Right renal pelvis (tissue), 4 donors: ENCODE measurements at places on chromosomes 2 and 18. TPM values are rescaled to one million over a fixed set of nuclear protein-coding genes. Genes with fewer than 3 reads are reported as not detected.

The KCNK3 gene
- polyA plus RNA-seq = 1.9 TPM

The KIF5C gene
- 4.2 TPM for polyA plus RNA-seq

DNA sequence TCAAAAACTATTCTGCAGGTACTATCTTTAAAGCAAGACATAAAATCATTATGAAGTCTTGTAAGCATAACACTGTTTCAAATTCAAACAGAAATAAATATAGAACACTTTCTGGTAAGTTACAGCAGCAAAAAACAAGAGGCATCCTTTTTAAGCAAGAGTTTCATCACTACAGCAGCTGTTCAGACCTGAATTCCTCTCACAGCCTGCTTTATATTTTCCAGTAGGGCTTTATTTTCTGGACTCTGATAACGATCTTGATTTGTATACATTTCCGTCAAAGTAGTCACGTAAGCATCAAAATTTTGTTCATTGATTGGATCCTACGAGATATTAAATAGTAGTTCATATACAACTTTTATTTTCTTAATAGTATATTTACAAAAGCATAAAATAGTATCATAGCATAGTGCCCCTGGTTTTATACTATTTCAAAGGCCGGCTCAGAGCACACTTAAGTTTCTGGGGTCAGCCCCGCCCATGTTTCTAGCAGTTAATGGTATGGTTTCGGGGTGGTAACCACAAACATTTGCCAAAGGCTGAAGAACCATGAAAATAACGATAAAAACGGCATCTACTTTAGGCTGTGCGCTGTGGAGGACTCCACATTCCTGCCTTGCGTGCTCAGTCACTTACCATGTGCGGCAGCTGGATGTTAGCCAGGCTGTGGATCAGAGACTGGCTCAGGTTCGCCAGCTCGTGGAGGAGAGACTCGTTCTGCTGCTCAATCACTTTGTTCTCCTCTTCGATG, 47.5 kb upstream of the PXDN start:
- DNase-seq = no peak

DNA sequence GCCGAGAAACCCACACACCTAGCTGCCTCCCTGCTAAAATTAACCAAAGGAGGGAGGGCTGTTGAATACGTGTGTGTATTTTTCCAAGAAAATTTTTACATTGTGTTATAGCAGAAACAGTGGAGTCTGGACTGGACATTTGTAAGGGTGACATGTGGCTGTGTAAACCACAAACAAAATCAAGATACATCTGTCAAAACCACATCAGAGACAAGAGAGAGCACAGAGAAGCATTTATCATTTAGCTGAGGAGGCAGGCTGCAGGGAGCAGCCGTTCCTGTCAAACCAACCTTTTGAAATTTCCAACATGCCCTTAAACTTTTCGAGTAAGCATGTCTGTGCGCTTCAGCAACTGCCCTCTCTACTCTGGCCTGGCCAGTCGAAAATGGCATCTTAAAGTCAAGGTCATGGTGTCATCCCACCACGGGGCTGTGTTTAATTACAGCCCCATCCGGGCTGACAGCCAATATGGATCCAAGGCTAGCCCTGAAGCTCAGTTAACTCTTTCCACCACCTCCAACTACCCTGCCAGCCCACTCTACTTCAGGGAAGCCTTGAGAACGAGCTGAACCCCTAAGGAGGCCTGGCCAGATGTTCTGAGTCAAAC, 8.4 kb downstream of the BCL11A start:
- DNase-seq = no peak

GRCh38 chr18:57051657-57052044, 95.2 kb upstream of the BOD1L2 start:
- no peak for DNase-seq

The ENOSF1 gene
- polyA plus RNA-seq = 70.0 TPM

- no peak for DNase-seq
Observed at GRCh38 chr18:13619505-13620205, 106.7 kb downstream of the FAM210A start.

GRCh38 chr2:113211226-113212105, 37.7 kb downstream of the PSD4 start:
- DNase-seq = no peak

- DNase-seq = no peak
Observed at GRCh38 chr2:3100386-3100785, 277.2 kb downstream of the EIPR1 start.

- no peak for DNase-seq
Observed at GRCh38 chr2:9365498-9366019, 57.8 kb downstream of the ITGB1BP1 start.

DNA sequence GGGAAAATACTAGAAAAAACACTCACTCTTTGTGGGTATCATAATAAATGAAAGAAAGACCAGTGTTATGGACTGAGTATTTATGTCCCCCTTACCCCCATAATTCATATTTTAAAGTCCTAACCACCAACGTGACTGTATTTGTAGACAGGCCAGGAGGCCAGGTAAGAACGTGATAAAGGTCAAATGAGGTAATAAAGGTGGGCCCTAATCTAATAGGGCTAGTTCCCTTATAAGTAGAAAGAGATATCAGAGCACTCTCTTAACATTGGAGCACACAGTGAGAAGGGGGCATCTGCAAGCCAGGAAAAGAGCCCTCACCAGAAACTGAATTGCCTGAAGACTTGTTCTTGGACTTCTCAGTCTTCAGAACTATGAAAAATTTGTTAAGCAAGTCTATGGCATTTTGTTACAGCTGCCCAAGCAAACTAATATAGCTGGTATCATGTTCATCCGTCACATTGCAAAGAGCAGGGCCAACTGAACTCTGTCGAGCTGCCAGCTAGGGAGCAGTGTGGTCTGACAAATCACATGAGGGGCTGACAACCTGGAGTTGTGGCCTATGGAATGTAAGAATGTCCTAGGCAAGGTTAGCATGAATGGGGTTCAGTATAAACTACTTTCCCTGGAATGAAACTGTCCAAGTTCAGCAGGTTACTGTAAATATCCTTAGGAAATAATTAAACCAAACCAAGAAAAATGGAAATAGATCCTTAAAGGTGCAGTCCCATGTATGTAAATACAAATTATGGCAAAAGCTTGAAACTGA, 280.9 kb downstream of the ZNF385B start:
- no peak for DNase-seq

DNA sequence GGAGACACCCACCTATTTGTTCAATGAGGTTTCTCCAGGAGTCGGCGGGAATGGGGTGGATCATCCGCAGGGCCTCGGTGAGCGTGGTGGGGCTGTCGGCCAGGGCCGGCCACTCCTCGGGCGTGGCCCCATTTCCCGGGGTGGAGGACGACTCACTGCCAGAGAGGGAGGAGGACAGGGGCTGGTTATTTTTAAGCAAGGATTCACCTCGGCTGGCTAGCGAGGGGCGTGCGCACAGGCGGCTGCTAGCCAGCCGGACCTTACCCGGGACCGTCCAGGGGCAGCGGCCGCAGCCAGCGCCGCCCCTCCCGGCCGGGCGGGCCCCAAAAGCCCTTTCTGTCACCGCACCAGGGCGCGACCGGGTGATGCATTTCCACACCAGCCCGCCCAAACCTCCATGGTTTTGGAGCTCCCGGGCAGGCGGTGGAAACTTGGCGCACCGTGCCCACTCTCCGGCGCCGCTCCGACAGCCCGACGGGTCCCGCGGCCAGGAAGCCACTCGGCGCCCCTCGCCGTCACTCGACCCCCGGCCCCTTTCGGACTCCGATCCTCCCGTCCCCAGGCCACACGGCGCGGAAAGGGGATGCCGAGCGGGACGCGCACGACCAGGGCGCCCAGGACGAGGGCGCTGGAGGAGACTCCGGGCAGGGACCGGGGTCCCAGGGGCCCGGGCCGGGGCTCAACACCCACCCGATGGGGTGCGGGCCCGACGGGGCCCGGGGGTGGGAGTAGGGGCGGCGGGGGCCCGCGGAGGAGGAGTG, 57.1 kb downstream of the SNORC start:
- DNase-seq = no peak

The LRRC30 gene
- 0.21 TPM for polyA plus RNA-seq

The KCNF1 gene
- polyA plus RNA-seq = 1.5 TPM

- DNase-seq = no peak
Observed at GRCh38 chr2:71721362-71721665, 268.0 kb downstream of the DYSF start.

GRCh38 chr2:241363426-241363825, 7.3 kb downstream of the FARP2 start:
- no peak for DNase-seq

The TLX2 gene
- not detected for polyA plus RNA-seq

- no peak for DNase-seq
Observed at GRCh38 chr2:164697688-164698461, 76.6 kb upstream of the GRB14 start.

DNA sequence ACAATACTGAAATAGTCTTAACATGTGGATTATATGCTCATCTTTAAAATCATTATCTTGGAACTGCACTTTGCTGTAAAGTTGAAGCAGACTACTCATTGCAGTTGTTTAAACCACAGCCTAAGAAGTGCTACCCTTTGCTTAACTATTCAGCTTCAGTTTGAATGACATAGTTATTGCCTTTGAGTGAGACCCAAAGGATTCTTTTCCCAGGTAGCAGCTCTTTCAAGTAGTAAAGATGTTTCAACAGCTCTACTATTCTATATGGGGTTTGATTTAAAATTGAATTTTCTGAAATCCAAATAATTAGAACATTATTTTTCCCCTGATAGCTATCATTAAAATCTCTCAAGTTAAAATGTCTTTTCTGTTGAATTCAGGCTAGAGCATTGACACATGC, 1.1 kb downstream of the SCG2 start:
- DNase-seq = no peak

DNA sequence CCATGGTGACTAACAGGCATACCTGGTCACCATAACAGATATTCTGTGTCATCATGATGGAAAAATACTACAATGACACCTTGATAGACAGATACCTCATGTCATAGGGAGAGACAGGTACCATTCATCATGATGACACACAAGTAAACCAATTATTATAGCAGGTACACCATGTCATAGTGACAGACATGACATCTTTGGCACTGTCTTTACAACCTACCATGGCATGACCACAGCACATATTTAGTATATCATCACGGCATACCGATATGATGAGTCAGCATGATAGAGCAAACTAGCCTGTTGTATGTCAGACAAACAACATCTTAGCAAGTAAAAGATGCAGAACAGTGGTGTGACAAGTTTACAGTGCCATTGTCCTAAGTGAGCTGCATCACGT, 101.3 kb upstream of the KLHL29 start:
- no peak for DNase-seq

The RTP5 gene
- polyA plus RNA-seq = not detected

- no peak for DNase-seq
Observed at GRCh38 chr2:58900246-58901027, 659.3 kb upstream of the FANCL start.
